Dermis blood vessel endothelial cell (primary cell): ENCODE measurements at places on chromosomes 7 and 10. TPM values are rescaled to one million over a fixed set of nuclear protein-coding genes. Genes with fewer than 3 reads are reported as not detected.

GRCh38 chr7:101814991-101815825 lies 2.2 kb upstream of the CUX1 start:
- DNase-seq, result peak; percentile 22

The IFIT1B gene
- not detected in 2 replicates for total RNA-seq

GRCh38 chr10:30577048-30577447 lies 52.5 kb downstream of the LYZL2 start:
- no peak for DNase-seq

GRCh38 chr7:21934808-21935207 lies 10.9 kb downstream of the CDCA7L start:
- no peak for DNase-seq

- no peak for DNase-seq
Measured at GRCh38 chr7:151665368-151665767, 145.7 kb upstream of the RHEB start.

The CHN2 gene
- 1.1 and 6.5 TPM in 2 replicates for total RNA-seq

DNA sequence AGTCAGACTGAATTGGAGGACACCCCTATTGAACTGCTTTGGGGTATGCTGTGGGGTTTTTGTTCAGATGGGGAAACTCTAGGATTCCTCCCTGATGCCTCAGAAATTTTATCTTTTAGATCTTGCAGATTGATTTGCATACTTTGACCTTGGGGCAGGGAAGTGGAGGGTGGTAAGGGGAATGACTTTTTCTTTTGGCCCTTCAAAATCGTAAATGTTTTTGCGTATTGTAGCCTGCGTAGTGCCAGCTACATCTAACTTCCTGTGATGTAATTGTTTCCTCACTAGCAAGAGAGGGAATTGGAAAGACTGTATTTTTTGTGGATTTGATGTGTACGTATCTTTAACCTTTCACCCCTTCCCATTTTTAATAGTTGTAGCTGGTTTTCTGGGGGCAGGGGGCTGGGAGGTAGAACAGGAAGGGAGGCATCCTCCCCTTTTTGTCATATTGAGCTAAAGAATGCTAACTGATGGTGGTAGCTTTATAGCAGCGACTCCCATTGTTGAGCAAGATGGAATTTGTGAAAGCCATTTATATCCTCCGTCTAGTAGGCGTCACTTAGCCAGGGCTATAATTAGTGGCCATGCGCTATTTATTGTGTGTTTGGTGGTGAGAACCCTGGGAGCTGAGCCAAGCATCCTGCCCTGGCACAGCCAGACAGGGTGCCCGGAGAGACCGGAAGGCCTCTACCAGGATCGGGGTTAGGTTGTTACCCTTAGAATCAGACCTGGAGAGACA lies 11.3 kb downstream of the DUSP5 start:
- peak; percentile 61 for DNase-seq

The MMD2 gene
- not detected in 2 replicates for total RNA-seq

- DNase-seq, result no peak
Measured at GRCh38 chr7:67854221-67855178, 857.9 kb downstream of the TYW1 start.

GRCh38 chr7:68699090-68699711 lies 899.1 kb upstream of the AUTS2 start:
- no peak for DNase-seq

The RHOBTB1 gene
- 38.6 and 45.6 TPM in 2 replicates for total RNA-seq

- no peak for DNase-seq
Measured at GRCh38 chr7:105346138-105346537, 42.6 kb downstream of the SRPK2 start.
